Stimulated activated CD8-positive, alpha-beta memory T cell treated with anti-CD3 and anti-CD28 coated beads, Interleukin-2, amount 100 ng/mL, for 1 hour (primary cell): ENCODE measurements at places on chromosomes 4 and X.

DNA sequence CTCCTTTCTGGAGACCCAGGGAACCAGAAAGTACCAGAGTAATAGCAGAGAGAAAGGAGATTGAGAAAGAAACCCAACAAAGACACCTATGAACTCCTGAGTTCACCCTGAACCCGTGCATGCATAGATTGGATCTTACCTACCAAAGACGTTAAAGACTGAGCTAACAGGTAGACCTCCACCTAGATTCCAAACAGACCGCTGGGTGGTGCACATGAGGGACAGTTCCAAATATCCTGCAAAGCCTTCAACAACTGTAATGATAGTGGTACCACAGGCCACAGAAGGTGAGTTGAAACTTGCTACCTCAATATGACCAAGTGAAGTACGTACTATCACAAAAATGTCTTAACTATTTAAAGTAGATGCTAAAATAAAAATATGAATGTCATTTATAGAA is 34.0 kb upstream of the NR0B1 start:
- no peak for DNase-seq

DNA sequence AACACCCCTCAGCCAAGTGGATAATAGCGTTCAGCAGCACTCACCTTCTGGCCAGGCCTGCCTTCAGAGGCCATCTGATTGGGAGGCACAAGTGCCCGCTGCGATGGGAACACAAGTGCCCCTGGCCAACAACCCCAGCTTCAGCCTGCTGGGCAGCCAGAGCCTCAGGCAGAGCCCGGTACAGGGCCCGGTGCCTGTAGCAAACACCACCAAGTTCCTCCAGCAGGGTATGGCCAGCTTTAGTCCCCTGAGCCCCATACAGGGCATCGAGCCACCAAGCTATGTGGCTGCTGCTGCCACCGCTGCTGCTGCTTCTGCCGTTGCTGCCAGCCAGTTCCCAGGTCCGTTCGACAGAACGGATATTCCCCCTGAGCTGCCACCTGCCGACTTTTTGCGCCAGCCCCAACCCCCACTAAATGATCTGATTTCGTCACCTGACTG is 55.9 kb upstream of the MTM1 start:
- no peak for DNase-seq

DNA sequence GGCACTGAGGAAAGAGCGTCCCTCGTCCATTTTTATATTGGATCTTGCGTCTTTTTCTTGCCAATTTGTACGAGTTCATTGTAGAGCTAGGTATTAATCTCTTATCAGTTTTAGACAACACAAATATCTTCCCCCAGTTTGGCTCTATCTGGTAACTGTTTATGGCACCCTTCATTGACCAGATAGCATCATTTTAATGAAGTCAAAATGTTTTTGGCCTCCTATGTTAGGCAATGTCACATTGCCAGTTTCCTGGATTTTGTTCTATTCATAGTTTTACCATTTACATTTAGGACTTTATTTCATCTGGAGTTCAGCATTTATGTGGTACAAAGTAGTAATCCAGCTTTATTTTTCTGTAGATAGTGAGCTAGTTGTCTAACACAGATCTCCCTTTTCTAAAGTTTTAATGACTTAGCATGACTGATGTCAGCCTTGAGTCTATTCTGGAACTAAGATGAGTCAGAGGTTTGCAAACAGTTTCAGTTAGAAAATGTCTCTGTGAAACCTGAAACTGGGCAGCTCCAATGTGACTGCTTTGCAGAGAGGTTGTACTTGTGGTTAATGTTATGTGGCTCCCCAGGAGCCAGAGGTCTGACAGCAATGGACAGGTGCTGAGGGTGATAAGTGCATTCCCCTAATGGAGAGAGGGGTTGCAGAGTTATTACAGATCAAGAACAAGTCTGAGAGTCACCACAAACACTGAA is 5.3 kb upstream of the STBD1 start:
- no peak for DNase-seq

DNA sequence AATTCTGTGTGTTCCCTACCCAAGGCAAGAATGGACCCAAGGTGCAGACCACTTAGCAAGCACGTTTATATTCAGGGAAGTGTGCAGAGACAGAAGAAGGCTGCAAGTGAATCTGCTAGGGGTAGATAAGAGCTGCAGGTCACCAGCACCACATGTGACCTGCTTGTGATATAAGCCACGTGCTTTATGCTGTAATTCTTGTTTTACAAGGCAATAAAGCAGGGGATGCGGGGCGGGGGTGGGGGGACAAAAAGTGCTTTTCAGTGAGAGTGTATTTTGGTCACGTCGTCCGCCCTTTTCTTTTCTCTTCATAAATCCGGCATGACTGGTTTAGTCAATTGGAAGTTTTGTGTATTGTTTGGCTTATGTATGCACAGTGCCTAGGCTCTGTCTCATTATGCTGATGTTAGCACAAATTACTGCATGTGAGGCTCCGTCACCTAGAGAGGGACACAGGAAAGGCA is 192.7 kb downstream of the RBMX2 start:
- DNase-seq: no peak

DNA sequence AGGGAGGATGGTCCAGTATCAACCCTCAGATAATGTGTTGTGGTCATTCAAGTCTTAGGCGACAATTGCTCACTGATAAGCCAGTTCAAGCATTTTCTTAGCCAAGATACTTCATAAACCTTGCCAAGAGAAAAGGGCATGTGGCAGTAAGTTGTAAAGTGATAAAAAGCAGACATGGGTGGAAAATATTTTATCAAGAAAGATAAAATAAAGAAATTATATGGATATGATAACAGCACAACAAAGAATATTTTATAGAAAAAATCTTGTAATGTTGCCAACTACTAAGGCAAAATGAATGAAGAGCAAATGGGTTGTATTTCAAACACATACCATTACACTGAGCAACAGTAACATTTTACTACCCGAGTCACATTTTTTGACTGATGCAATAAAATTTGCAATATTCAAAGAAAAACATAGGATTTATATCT is 217.4 kb upstream of the PITX2 start:
- no peak for DNase-seq

GRCh38 chr4:110869862-110870572 is 247.1 kb upstream of the PITX2 start:
- DNase-seq: no peak

GRCh38 chrX:135477576-135477975 is 42.9 kb upstream of the INTS6L start:
- DNase-seq: no peak

- DNase-seq: no peak
Observed at GRCh38 chr4:56512166-56512565, 6.6 kb downstream of the ARL9 start.

DNA sequence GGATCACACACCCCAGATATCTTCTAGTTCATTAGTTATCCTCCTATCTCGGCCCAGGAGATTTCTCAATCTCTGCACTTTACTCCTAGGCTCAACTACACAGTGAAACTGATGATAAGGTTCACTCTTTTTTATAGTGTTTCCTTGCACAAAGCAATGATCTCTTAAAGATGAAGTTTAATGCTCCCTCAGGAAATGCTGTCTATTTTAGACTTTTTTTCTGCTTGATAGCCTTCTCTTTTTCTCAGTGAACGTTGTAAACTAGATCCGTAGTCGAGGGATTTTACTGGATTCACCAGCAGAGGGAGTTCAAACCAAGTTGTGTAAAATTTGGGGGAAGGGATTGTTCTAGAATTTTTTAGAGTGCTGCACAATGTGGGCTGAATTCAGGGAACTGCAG is 269.6 kb downstream of the GBA3 start:
- DNase-seq: no peak

GRCh38 chrX:109720947-109721346 is 12.1 kb downstream of the ACSL4 start:
- no peak for DNase-seq

GRCh38 chrX:41553688-41554087 is 106.5 kb downstream of the NYX start:
- DNase-seq: no peak

DNA sequence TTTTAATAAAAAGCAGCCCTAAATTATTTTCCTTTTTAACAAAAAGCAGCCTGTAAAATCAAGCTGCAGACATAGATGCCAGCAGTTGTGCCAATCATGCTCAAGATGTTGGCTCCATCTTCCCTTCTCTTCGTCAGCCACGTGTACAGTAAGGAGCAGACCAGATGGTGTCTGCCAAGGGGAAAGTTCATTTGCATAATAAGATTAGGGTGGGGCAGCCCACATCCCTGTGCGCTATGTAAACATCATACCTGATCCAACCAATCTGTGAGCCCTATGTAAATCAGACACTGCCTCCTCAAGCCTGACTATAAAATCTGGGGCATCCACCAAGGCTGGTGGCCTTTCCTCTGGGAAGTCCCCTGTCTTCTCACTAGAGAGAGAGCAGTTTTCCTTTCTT is 23.1 kb upstream of the C1GALT1C1 start:
- no peak for DNase-seq

DNA sequence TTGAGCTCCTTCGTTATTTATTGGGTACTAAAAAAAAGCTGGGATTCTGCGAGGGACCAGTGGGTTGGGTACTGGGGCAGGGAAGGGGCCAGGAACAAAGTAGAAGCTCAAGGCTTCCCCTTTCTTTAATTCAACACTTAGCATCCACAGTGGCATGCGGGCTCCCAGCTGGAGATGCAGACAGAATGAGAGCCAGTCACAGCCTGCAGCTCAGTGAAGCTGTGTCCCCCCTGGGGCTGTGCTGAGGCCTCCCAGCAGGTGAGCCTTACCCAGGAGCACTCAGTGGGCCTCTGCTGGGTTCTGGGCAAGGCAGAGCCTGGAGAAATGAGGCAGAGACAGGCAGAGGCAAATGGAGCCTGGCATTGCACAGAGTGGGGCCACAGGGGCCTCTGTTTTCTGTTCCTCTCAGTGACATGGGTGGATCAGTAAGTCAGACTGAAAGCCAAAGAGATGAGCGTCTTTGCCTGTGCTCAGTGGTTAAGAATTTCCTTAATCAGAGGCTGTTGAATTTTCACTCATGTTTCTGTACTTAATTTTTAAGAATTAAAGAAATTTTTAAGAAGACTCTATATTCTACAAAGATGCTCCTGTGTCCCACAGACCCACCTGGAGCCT is 181.4 kb upstream of the RBPJ start:
- no peak for DNase-seq

DNA sequence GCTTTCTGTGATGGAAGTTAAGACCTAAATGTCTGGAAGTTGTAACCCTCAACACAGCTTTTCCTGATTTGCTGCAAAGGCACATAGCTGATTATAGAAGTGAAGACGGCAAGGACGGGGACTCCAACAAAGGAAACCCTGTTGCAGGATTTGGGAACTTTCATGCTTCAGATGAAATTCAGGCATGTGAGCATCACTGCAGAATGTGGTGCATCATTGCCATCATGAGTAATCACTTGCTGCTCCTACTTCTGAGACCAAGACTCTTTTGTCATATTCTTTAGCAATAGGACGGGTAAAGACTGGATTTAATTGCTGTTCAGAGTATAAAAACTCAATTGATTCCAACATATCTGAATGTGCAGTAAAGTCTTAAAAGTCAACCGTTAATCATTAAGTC is 35.8 kb downstream of the YIPF6 start:
- no peak for DNase-seq

- no peak for DNase-seq
Observed at GRCh38 chr4:109708990-109709389, 5.7 kb upstream of the CASP6 start.

DNA sequence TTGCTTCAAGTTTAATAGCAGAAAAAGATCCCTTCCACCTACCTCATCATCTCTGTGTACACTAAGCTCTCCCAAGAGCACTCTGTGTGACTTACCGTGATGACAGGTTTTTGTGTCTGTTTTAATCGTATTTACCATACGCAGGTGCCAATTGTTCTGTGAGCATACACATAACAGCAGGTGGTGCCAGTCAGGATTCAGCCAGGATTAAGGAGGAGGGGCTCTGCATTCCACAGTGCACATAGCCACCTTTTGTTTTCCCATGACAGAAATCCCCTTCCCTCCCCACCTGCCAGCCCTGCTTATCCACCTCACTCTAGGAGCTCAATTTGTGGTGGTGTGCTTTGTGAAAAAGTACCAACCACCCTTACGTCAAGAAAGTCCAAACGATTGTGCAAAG is 14.8 kb downstream of the ANK2 start:
- no peak for DNase-seq

- no peak for DNase-seq
Observed at GRCh38 chr4:3790006-3790561, 23.9 kb downstream of the ADRA2C start.

- DNase-seq: no peak
Observed at GRCh38 chrX:21255032-21255618, 119.1 kb upstream of the CNKSR2 start.

DNA sequence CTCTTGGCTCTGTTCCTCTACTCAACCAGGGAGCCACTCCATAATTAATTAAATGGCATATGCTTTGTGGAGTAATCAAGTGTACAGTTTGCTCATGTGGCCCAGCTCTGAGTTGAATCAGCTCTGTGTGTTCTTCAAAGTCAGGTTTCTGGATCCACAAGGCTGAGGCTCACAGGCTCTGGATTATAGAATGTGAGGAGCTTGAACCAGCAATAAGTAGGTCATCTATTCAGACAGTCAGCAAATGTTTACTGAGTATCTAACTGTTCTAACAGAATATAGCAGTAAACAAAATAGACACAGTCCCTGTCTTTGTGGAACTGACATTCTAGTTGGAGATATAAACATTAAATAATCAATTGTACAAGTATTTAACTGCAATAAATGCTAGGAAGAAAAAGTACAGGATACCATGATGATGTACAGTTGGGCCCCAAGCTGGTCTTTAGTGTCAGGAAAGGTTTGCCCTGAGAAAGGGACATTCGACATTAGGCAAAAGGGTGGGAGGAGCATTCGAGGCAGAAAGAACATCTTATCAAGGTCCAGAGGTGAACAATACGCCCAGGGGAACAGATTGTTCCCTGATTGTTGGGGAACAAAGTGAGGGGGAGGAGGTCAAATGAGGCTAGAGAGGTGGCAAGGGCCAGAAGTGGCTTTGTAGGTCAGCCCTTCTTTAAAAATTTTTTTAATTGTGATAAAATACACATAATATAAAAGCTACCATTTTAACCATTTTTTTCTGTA is 20.5 kb upstream of the TSR2 start:
- no peak for DNase-seq

GRCh38 chrX:9231491-9231890 is 197.6 kb upstream of the FAM9B start:
- no peak for DNase-seq

DNA sequence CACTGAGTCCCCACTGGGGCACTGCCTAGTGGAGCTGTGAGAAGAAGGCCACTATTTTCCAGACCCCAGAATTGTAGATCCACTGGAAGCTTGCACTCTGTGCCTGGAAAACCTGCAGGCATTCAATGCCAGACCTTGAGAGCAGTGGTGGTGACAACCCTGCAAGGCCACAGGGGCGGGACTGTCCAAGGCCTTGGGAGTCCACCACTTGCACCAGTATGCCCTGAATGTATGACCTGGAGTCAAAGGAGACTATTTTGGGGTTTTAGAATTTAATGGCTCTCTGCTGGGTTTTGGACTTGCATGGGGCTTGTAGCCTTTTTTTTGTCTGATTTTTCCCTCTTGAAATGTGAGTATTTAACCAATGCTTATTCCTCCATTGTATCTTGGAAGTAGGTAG is 145.8 kb downstream of the MSN start:
- DNase-seq: no peak

GRCh38 chrX:13433298-13433605 is 113.4 kb upstream of the ATXN3L start:
- DNase-seq: no peak
